ENCODE measurements at places on chromosomes 5 and 9.
A peak's percentile ranks its signal among the peaks of the same experiment; 100 is the strongest.

GRCh38 chr9:85167146-85167545 lies 497.6 kb downstream of the NTRK2 start:
- DNase-seq: no peak

DNA sequence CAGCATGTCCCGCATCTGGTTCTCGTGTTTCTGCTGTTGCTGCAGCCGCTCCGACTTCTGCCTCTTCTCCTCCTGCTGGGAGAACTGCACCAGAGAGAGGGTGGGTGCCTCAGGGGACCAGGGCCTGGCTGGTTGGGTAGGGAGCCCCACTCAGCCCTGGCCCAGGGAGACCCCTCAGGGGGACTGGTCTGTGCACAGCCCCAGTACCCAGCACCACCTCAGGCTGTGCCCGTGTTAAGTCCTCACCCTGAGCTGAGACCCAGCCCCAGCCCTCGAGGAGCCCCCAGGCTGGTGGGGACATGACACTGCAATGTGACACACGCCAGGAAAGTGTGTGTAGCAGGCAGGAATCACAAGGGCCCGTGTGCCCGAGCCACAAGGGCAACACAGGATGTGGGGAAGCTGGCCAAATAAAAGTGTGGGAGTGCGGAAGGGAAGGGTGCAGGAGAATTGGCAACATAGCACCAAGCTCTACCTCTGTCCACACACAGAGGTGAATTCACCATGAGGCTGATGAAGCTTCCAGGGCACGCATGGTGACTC lies 48.2 kb upstream of the FBXW11 start:
- DNase-seq: no peak

- DNase-seq: no peak
Observed at GRCh38 chr5:493758-494157, 30.5 kb downstream of the SLC9A3 start.

GRCh38 chr5:7773178-7773577 lies 77.8 kb downstream of the CFAP90 start:
- DNase-seq: no peak

DNA sequence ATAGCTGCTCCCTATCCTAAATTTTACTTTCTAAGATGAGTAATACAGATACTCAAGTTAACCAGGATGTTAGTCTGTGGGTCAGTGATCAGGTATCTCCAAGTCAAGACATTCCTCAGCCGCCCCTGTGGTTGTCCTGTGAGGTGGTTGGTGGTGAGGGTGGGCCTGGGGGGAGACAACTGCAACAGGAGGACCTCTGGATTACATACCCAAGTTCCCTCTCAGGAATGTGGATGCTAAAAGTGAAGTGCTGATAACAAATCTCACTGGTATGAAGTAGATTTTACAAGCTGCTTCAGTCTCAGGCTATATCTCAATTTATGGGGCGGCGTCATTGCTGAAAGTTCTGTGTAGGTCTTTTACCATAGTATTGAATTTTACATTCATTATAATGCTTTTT lies 38.3 kb downstream of the SLC1A3 start:
- DNase-seq: no peak

GRCh38 chr9:89601856-89602562 lies 2.8 kb upstream of the GADD45G start:
- DNase-seq: no peak

- DNase-seq: peak; percentile 87
Observed at GRCh38 chr9:131610231-131610761, 65.0 kb downstream of the PRRT1B start.

DNA sequence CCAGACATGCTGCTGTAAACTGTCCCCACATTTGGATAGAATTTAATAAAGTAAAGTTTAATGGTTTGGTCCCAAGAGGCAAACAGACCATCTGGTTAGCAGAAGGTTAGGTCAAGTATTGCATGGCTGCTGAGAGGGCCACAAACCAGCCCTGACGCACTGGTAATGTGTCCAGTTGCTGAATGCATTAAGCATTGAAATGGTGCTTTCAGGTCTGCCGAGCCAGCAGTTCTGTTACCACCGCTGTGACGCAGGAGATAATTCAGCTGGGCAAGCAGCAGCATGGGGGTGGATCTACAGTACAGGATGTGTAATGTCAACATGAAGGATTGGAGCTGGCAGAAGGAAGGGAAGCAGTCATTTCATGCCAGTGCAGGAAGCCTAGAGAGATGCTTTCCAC lies 16.0 kb downstream of the ZNF462 start:
- DNase-seq: peak; percentile 99

DNA sequence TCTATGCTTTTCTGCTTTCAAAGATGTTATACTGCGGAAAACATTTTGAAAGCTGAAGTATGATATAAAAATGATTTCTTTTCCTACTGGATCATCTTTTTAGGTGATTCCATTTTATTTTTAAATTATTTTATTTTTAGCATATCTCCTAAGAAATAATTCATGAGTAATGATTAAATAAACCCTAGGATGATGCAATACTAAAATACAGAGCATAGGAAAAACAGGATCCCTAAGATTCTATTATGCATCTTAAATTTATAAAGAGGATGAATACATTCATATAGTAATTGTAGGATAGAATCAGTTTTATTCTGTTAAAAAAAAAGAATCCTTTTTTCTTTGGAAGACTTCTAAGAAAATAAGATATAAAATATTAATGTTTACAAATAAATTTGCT lies 10.9 kb downstream of the POLK start:
- peak; percentile 10 for DNase-seq

All from IMR-90 (cell line).